ENCODE measurements at places on chromosomes 7 and 10. TPM values are rescaled to one million over a fixed set of nuclear protein-coding genes. Genes with fewer than 3 reads are reported as not detected.

DNA sequence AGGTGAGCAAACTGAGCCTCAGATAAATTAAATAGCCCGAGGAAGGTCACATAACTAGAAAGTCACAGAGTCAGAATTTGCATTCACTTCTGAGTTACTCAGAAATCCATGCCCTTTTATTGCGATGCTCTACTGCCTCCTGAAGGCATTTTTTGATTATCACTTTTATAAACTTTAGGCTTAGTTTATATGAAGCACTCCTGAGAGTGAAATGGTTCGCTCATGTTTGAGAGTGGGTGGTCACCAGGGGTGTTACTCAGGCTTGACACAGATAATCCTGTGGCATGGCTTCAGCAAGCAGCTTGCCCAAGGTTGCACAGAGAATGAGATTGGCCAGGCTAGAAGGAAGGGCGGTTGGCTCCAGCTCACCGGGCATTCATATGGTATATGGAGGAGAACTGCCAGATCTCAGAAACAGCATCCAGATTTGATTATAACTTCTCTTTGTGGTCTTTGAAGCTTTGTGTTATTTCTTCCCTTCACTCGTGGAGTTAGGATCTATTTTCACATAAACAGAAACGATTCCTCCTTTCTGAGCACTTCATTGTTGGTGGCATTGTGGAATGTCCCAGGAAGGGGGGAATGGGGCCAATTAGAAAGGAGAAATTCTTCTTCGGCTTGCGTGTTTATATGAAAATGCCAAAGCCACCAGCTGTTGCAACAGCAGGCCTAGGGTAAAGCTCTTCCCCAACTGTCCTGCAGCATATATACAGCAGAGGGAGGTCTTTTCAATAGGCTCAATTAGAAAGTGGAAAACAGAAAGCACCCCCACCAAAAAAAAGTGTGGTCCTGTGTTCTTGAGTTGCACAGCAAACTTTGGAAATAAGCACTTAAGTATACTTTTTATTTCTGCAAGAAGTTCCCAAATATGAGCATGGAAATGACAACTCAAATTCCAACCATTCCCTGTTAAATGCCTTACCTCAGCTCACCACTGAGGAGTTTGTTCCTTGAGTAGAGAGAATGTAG is 628.8 kb downstream of the SUGCT start:
- H3K4me1 ChIP-seq, result peaks cover 11% of the 10 kb centered on the region
- no peak overlapping the region for H3K4me3 ChIP-seq
- H3K27ac ChIP-seq, result no peak overlapping the region
- no peaks in the 10 kb centered on the region for H3K27me3 ChIP-seq
- no peaks in the 10 kb centered on the region for H3K36me3 ChIP-seq

DNA sequence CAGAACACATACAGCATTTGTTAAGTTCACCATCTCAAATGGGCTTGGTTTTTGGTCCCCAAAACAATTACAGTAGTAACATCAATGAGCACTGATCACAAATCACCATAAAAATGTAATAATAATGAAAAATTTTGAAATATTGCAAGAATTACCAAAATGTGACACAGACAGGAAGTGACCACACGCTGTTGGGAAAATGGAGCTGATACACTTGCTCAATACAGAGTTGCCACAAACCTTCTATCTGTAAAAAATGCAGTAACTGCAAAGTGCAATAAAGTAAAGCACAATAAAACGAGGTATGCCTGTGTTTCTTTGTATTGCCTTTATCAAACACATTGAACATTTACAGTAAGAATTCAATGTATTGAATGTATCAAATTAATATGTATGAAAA is 262.7 kb downstream of the CTNNA3 start:
- no peaks in the 10 kb centered on the region for H3K36me3 ChIP-seq
- no peaks in the 10 kb centered on the region for H3K4me1 ChIP-seq
- H3K27me3 ChIP-seq, result no peaks in the 10 kb centered on the region
- no peak for DNase-seq
- H3K4me3 ChIP-seq, result no peak overlapping the region
- no peak overlapping the region for H3K27ac ChIP-seq

DNA sequence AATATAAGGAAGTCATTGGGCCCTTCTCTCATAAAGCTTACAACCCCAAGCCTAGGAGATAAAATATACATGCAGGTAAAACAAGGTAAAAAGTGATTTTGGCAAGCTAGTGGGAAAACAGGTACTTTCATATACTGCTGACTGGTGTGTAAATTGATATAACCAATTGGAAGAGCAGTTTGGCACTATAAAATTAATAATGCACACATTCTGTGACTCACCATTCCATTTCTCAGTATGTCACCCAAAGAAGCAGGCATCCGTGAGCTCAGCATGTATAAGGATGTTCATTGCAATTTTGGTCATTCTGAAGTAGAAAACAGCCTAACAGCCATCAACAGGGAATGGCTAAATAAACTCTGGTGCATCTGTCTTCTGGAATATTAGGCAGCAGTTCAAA is 2.9 kb downstream of the MACROH2A2 start:
- H3K4me1 ChIP-seq, result no peaks in the 10 kb centered on the region
- H3K27me3 ChIP-seq, result no peaks in the 10 kb centered on the region
- H3K27ac ChIP-seq, result no peak overlapping the region
- DNase-seq, result no peak
- no peak overlapping the region for H3K4me3 ChIP-seq

- no peak overlapping the region for H3K4me3 ChIP-seq
- H3K4me1 ChIP-seq, result no peaks in the 10 kb centered on the region
- H3K27me3 ChIP-seq, result no peaks in the 10 kb centered on the region
- no peak for DNase-seq
- H3K36me3 ChIP-seq, result no peaks in the 10 kb centered on the region
- H3K27ac ChIP-seq, result peak overlapping the region; percentile 4
Measured at GRCh38 chr7:111393011-111393754, 169.1 kb downstream of the IMMP2L start.

- H3K27ac ChIP-seq, result no peak overlapping the region
- no peak overlapping the region for H3K4me3 ChIP-seq
- no peaks in the 10 kb centered on the region for H3K27me3 ChIP-seq
- no peaks in the 10 kb centered on the region for H3K4me1 ChIP-seq
- H3K36me3 ChIP-seq, result peaks cover 5% of the 10 kb centered on the region
Measured at GRCh38 chr10:127450644-127451043, 98.5 kb upstream of the NPS start.

DNA sequence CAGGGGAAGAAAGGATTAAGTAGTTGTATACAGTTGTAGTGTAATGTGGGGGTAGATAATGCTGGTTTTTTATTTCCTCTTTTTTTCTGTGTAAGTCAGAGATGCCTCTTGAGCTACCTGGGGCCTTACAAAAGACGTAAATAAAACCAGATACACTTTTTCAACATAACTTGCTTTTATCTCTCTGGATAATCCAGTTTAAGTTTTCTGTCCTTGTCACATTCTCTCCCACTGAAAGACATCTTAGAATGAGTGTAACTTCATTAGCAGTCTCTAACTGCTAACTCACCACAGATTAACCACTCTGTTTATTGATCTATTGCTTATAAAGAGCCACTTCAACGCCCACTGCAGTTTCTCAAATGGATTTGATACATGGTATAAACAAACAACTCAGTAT is 64.1 kb upstream of the LRRN3 start:
- no peak overlapping the region for H3K27ac ChIP-seq
- no peak for DNase-seq
- no peaks in the 10 kb centered on the region for H3K27me3 ChIP-seq
- no peak overlapping the region for H3K4me3 ChIP-seq
- H3K4me1 ChIP-seq, result peaks cover 10% of the 10 kb centered on the region

DNA sequence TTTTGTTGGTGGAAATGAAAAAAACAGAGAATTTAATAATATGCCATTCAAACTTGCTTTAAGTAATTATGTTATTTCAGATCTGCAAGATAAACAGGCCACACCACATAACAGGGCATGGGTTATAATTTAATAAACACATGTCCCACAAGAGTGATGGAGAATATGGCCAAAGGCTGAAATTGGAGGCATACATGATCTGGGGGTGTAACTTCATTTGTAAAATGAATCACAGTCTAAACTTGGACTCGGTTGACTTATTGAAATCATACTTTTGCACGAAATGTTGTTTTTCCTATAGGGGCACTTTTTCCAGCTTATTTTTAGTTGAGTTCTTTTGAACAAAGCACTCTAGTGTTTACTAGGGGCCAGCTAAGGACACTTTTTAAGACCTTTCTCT is 151.6 kb downstream of the TMEM26 start:
- DNase-seq, result no peak
- H3K4me1 ChIP-seq, result peaks cover 18% of the 10 kb centered on the region
- no peaks in the 10 kb centered on the region for H3K27me3 ChIP-seq
- H3K4me3 ChIP-seq, result no peak overlapping the region
- H3K27ac ChIP-seq, result no peak overlapping the region
- H3K36me3 ChIP-seq, result no peaks in the 10 kb centered on the region

DNA sequence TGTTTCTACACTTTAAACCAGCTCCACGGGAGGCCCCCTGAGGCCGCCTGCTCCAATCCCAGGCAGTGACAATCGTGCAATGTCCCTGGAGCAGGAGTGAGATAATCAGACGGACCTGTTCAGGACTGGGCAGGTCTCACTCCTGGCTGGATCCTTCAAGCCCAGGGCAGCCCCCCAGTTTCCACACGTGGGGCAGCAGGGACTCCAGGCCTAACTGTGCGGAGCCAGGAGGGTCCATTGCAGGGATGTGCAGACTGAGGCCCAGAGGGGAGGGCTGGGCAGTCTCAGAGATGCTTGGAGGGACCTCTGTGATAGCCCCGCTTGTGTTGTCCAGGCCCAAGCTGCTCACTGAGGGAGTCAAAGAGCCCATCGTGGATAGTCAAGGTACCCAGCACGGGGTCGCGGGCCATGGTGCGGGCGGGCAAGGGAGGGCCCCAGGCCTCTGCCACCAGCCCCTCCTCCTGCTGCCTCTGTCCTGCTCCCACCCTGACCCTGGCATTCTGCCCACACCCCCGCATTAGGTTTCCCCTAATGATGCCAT is 110.5 kb upstream of the KCTD7 start:
- H3K4me3 ChIP-seq, result no peak overlapping the region
- no peaks in the 10 kb centered on the region for H3K4me1 ChIP-seq
- peak; percentile 67 for DNase-seq
- no peaks in the 10 kb centered on the region for H3K27me3 ChIP-seq
- H3K27ac ChIP-seq, result no peak overlapping the region

- H3K27ac ChIP-seq, result no peak overlapping the region
- DNase-seq, result peak; percentile 62
- peak overlapping the region; percentile 47 for H3K4me3 ChIP-seq
- H3K4me1 ChIP-seq, result no peaks in the 10 kb centered on the region
Measured at GRCh38 chr10:43202224-43202656, 64.0 kb downstream of the CSGALNACT2 start.

GRCh38 chr7:74480861-74481417 is 27.2 kb downstream of the GTF2IRD1 start:
- H3K36me3 ChIP-seq, result no peaks in the 10 kb centered on the region
- DNase-seq, result peak; percentile 84
- H3K4me3 ChIP-seq, result peak overlapping the region; percentile 45
- H3K27me3 ChIP-seq, result no peaks in the 10 kb centered on the region
- peaks cover 84% of the 10 kb centered on the region for H3K4me1 ChIP-seq
- peak overlapping the region; percentile 92 for H3K27ac ChIP-seq

- H3K27me3 ChIP-seq, result no peaks in the 10 kb centered on the region
- no peak for DNase-seq
- no peaks in the 10 kb centered on the region for H3K36me3 ChIP-seq
- H3K4me3 ChIP-seq, result no peak overlapping the region
- no peaks in the 10 kb centered on the region for H3K4me1 ChIP-seq
Measured at GRCh38 chr10:5596611-5597341, 69.6 kb downstream of the ASB13 start.

DNA sequence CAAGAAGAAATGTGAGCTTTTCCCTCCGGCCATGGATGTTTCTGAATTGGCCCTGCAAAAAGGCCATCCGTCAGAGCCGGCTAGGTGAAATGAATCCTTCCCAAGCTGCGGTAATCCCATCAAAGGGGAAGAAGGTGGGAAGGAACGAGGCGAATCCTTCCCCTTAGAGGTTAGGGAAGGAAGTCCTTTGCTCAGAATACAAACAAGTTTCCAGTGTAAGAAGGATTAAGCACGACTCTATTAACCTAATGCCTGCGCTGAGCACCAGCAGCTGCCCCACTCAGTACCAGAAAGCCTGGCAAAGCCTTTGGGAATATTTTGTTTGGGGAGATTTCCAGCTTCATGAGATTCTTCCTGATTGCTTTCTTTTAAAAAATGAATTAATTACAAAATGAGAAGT is 42.8 kb downstream of the CLRN3 start:
- H3K27ac ChIP-seq, result no peak overlapping the region
- no peaks in the 10 kb centered on the region for H3K27me3 ChIP-seq
- H3K4me1 ChIP-seq, result no peaks in the 10 kb centered on the region

- H3K27ac ChIP-seq, result no peak overlapping the region
- no peak for DNase-seq
- H3K36me3 ChIP-seq, result no peaks in the 10 kb centered on the region
- no peaks in the 10 kb centered on the region for H3K4me1 ChIP-seq
Measured at GRCh38 chr10:13383399-13383761, 35.3 kb upstream of the SEPHS1 start.

DNA sequence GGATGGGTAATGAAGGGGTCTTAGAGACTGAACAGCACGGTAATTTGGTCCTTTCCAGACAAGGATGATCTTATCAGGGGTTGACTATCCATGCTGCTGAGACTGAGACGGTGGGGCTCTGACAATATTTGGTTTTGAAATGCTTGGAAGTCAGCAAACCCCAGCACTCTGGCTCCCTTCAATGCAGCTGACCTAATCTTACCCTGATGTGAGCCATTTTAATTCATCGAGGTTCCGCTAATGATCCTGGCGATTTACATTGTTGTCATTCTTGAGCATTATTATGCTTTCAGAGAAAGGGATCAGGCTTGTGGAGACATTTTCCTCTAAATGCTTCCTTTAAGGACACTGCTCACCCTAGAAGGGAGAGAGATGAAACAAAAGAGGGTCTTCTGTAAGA is 114.6 kb upstream of the BMPER start:
- H3K27me3 ChIP-seq, result no peaks in the 10 kb centered on the region
- no peak overlapping the region for H3K27ac ChIP-seq
- no peaks in the 10 kb centered on the region for H3K36me3 ChIP-seq

GRCh38 chr10:111709603-111710002 is 474.0 kb downstream of the GPAM start:
- no peaks in the 10 kb centered on the region for H3K36me3 ChIP-seq
- no peaks in the 10 kb centered on the region for H3K4me1 ChIP-seq
- H3K27ac ChIP-seq, result no peak overlapping the region
- no peaks in the 10 kb centered on the region for H3K27me3 ChIP-seq
- DNase-seq, result no peak

PRTFDC1 gene
- 13.2 TPM for total RNA-seq

STAG3 gene
- total RNA-seq, result not detected

ZC3HAV1L gene
- total RNA-seq, result 11.8 TPM

CLCN1 gene
- total RNA-seq, result 0.14 TPM

DOCK4 gene
- total RNA-seq, result 14.1 TPM

SLC26A3 gene
- total RNA-seq, result 6.4 TPM

Data from sigmoid colon (tissue), 7 donors.